Cardiac fibroblast (primary cell): ENCODE measurements at places on chromosomes 5 and 9.

DNA sequence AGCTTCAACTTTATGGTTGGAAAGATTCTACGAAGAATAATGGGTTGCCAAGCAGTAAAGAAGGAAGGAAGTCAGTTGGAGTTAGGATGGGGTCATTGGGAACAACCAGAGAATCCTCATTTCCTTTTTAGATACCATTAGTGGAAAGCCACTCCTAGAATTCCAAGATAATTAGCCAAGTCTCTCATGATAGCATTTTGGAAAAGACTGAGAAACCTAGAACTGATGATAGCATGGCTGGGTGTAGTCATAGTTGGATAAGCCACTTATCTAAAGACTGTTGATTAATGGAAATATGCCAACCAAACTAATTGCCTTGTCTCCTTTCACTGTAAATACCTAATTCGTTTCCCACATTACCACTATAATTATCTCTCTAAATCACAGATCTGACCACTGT lies 377.0 kb downstream of the GLIS3 start:
- DNase-seq, result peak; percentile 14

DNA sequence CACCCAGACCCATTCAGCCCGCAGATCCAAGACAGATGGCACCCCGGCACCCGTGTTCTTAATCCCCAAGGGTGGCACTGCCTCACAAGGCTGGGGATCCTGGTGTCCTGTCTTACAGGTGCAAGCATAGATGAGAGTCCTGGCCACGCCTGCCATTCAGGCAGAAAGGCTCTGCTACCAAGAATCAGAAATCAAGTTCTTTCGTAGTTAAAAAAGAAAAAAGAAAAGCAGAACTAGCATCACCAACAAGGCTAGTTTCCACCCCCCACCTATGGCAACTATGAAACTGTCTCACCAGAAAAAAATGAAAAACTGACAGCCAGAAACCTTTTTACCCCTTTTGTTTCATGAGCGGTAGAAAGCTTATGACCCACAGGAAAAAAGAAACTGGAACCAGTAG lies 170.4 kb downstream of the SYK start:
- no peak for DNase-seq

DNA sequence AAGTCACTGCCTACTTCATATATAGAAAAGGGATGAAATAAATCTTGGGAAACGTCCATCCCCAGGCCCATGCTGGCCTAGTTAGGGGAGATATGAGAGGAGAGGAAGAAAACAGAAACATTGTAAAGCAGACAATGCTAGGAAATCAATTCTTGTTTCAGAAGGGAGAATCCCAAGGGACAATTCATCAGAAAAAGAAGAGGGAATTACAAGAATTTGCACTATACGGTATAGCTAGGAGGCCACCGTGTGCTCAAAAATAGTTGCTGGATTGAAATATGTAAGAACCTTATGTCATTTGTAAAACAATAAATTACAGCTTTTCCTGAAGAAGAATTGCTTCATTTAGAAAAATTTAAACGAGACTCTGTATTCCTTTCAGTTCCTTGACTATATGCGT lies 8.3 kb upstream of the SHC3 start:
- DNase-seq, result no peak

GRCh38 chr9:26675035-26675434 lies 217.6 kb downstream of the CAAP1 start:
- no peak for DNase-seq

DNA sequence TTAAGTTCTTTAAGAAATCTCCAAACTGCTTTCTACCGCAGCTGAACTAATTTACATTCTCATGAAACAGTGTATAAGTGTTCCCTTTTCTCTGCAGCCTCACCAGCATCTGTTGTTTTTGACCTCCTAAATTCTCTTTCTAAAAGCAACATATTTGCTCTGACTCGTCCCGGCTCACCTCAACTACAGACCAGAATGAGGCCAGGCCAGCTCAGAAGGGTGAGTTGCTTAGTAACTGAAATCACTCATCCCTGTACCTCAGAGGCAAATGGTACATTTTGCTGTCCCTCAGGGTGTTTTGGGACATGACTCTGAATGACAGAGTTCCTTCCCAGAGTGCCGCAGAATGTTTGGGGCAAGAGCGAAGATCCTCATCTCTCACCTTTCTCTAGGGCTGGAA lies 127.5 kb downstream of the FRMD3 start:
- no peak for DNase-seq

DNA sequence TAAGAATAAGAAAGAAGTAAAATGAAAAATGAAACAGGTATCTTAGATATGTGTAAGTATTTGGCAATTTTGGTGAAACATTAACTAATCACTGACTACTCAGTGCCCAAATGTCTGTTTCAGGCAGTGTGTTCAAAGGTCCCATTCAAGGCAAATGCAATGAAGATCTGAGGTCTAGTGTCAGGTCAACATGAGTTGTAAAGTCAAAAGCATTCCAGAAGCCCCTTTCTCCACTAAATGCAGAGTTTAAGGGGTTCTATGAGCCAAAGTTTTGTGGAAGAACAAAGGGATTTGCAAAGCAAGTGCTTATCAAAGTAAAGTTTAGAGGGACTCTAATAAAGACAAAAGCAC lies 71.0 kb upstream of the GPBP1 start:
- DNase-seq, result no peak

DNA sequence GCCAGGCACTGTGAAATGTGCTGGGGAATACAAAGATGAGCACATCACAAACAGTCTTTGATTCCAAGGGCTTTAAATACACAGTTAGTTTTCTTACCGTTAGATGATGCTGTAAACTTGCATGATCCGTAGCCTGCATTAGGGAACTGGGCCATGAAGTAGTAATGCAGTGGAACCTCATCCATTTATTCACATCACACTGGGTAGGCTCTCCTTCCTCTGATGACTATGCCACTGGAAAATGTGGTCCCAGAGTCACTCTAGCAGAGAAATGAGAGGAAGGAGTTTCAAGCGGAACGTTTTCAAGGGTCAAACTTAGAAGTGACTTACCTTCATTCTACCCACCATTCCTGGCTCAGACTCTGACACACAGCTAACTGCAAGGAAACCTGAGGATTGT lies 26.4 kb downstream of the ZFAND5 start:
- DNase-seq, result no peak

- DNase-seq, result no peak
These were observed 314.5 kb downstream of the ADGRV1 start for GRCh38 chr5:90873033-90873517.

GRCh38 chr9:38089387-38090165 lies 20.5 kb upstream of the SHB start:
- no peak for DNase-seq

- DNase-seq, result no peak
These were observed 235.7 kb downstream of the TUSC1 start for GRCh38 chr9:25442526-25442925.

DNA sequence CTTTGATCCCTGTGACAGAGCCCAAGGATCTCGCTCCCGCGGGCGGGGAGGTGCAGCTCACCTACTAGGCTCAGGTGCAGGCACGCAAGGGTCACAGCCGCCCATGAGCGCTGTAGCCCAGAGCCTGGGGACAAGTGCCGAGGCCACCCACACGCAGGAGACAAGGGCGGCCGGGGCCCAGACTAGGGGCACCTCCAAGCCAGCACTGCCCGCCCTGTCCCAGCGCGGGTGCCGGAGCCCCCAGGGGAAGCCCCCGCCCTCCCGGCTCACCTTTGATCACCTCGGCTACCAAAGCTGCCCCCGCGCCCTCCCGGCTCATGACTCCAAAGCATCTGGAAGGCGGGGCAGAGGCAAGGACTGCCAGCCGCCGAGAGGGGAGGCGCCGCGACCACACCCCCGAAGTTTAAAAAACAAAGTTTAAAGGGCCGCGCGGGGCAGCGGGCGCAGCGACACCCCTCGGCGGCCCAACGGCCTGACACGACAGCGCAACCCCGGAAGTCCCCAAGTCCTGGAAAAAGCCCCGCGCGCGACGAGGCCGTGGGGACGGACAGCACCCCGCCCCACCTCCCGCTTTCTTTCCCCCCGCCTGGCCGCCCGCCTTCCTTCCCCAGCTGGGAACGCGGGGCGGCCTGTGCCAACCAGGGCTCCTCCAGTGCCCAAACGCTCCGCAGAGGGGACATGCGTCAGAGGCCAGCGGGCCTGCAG lies 53.0 kb downstream of the CDC14B start:
- peak; percentile 45 for DNase-seq

GRCh38 chr5:58764199-58764598 lies 181.3 kb downstream of the RAB3C start:
- no peak for DNase-seq

DNA sequence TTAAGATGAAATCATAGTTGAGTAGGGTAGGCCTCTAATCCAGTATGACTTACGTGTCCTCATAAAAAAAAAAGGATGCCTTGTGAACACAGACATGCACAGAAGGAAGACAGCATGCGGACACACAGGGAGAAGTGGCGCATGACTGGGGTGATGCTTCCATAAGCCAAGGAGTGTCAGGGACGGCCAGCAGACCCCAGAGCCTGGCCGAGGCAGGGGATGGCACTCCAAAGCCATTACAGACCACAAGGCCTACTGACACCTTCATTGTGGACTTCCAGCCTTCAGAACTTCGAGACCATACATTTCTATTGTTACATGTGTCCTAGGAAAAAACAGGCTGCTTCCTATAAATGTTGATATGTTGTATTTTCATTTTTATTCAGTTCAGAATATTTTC lies 19.9 kb downstream of the EHMT1 start:
- no peak for DNase-seq

DNA sequence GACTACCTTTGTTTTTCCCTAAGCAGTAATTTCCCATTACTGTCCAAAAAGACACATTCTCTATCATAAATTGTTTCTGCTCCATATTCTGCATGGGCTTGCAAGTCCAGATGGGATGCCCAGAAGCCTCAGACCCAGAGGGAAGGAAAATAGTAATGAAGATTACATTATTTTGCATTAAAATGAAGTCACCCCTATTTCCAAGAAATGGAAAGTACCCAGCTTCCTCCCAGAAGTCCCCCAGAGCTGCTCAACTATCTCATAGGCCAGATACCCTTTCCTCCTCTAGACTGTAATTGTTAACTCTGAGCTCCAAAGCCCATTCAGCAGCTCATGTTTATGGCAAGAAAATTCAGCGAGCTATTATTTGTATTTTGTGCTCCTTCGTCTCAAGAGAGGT lies 159.5 kb downstream of the GLIS3 start:
- DNase-seq, result no peak

DNA sequence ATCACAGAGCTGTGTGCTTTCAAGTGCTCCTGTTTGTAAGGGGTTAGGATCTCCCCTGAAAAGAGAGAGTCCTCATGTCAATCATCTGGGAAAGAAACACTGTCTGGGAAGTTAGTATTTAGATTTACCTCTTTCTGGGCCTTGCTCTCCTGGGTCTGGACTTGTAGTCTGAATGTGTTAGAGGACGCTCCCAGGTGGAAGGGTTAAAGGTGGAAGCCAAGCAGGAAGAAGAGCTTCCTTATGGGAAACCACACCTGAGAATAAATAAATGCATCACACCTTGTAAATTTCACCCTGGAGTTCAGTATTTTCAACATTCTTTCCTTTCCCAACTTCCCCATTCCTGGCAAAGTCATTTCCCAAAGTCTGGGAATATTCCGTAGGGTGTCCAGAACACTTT lies 1.3 kb downstream of the PLGRKT start:
- DNase-seq, result no peak

DNA sequence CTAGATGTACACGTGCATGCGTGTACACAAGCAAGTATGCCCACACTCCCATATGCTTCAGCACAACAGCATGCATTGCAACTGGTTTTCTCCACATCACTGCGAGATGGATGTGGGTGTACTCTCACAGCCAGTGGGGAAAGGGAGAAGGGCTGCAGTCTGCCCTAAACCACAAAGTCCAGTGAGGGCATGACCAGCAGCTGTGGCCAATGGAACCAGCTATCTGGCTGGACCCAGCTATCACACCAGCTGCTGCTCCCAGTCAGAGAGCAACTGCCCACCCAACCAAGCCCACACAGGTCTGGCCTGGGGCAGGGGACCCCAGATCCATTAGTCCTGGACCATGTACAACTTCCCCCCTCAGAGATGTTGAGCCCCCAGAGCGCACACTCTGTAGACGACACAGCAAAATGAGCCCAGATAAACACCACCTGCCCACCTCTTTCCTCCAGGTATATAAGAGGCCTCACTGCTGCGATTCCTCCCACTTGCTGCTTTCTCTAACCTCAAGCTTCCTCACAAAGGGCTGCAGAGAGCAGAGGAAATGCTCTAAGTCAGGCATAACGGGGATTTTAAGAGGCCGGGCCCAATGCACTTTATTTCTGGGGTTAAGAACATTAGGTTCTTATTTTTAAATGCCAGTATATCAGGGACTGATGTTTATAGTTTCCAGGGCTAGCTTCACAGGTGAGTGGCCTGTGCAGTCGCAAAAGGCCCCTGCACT lies 39.0 kb downstream of the SHB start:
- no peak for DNase-seq

GRCh38 chr5:172303572-172304335 lies 20.2 kb upstream of the UBTD2 start:
- peak; percentile 84 for DNase-seq

DNA sequence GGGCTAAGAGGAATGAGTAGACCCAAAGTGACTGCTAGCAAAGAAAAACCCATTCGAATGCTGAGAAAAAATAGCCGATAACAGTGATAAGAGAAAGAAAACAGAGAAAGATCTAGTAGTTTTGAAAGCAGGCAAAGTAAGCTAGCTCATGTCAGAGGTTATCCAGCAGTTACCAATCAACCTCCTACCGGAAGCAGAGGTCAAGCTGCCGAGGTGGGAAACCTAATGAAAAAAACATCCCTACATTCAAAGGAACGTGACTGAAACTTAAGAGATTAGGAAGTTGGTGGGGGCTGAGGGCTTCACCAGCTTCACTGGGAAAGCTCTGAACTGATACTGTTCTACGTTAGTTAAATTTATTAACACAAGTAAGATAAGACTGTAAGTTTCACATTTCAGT lies 32.6 kb downstream of the SSBP2 start:
- DNase-seq, result no peak

- DNase-seq, result peak; percentile 79
These were observed 2.6 kb upstream of the SMC5 start for GRCh38 chr9:70256123-70256551.

- DNase-seq, result no peak
These were observed 3.6 kb downstream of the SMC5 start for GRCh38 chr9:70262366-70262765.

GRCh38 chr5:151382576-151382975 lies 35.2 kb upstream of the SLC36A2 start:
- no peak for DNase-seq

DNA sequence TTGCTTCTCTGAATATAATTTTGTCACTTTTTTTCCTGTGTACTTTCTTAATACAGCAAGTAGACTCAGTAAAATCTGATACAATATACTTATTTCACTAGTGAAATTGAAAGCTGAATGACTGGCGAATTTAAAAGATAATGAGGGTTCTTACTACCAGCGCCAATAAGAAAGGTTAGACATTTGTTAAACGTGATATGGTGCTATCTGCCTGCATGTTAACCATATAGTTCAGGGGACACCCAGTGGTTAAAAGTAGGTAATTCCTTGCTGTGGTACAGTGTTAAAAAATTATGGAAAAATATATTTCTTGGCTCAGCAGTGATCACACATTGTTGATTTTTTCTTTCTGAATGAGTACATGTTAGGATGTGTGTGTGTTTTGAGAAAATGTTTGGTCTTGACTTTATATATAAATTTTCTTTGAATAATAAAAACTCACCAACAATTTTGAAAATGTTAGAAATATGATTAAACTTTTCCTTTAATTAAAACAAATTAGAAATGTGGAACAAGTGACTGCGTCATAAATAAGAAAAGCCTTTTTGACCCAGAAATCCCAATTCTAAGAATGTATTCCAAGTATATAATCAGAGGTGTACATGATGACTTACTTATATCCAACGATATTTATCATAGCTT lies 25.8 kb downstream of the CAST start:
- peak; percentile 79 for DNase-seq

- DNase-seq, result no peak
These were observed 72.6 kb upstream of the CYLC2 start for GRCh38 chr9:102922526-102922925.

- no peak for DNase-seq
These were observed 10.8 kb upstream of the FOXD1 start for GRCh38 chr5:73459366-73459765.
